ENCODE measurements at places on chromosomes 13 and 19.

DNA sequence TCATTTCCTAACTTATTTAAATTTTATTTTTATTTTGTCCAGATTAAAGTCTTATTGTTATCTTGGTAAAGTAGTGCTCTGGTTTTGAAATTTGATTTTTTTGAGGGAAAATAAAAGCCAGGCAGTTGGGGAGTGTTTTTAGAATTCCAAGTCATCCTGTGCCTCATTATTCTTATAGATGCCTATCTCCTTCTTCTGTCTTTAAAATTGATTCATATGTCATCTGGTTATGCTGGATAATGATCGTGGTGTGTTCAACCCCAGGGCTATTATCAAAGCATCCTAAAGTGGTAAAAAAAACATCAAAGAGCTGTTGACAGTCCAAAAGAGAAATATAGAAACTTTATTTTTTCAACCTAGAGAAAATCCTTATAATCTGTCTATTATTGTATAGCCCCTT lies 6.0 kb upstream of the FNDC3A start:
- no peak for DNase-seq
- no peaks in the 10 kb centered on the region for H3K27me3 ChIP-seq
- H3K4me1 ChIP-seq = no peaks in the 10 kb centered on the region
- H3K4me3 ChIP-seq = no peak overlapping the region
- H3K27ac ChIP-seq = no peak overlapping the region

- H3K4me1 ChIP-seq = peaks cover 10% of the 10 kb centered on the region
- H3K36me3 ChIP-seq = no peaks in the 10 kb centered on the region
- no peak overlapping the region for H3K27ac ChIP-seq
- no peak for DNase-seq
- no peak overlapping the region for H3K4me3 ChIP-seq
- H3K27me3 ChIP-seq = no peaks in the 10 kb centered on the region
Observed at GRCh38 chr13:109271061-109271460, 515.3 kb downstream of the IRS2 start.

DNA sequence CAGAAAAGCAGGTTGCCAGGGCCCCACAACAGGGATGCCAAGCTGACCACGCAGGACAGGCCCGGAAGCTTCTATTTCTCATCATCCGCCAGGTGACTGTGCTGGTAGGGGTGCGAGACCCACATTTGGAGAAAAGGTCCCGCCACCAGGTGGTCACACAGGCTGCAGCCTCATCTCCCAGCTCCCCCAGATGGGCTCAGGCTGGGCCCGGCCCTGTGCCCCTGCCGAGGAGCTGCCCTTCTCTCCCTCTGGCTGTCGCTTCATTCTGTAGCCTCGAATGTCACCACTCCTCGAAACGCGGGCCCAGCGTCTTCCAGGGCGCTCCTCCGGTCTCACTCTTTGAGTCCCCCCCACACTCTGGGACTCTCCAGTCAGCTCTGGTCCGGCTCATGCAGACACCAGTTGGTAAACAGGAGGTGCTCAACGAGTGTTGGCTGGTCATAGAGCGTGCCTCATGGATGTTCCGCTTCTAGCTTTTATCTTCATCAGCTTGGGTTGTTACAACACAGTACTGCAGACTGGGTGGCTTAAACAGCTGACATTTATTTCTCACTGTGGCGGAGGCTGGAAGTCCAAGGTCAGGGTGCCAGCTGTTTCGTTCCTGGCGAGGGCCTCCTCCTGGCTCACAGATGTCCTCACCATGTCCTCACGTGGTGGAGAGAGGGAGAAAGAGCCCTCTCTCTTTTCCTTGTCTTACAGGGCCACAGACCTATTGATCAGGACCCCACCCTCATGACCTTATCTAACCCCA lies 87.1 kb downstream of the TEX29 start:
- no peak overlapping the region for H3K4me3 ChIP-seq
- H3K27ac ChIP-seq = no peak overlapping the region
- no peak for DNase-seq
- H3K36me3 ChIP-seq = no peaks in the 10 kb centered on the region

DNA sequence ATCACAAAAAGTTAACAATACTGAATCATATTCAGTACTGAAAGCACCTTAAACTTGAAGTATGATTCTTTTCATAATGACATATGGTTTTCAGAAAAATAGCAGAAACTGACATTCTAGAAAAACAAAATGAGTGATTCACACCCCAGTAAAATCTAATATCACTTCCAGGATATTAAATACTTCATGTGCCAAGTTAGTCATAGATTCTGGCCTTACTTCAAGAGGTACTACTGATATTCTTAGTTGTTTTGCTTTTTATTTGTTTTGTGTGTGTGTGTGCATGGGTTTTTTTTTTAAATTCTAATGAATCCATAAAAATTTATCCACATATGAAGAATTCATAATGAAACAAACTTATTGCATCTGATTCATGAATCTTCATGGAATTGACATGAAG lies 207.9 kb upstream of the UFM1 start:
- H3K4me1 ChIP-seq = no peaks in the 10 kb centered on the region
- H3K27ac ChIP-seq = no peak overlapping the region
- H3K27me3 ChIP-seq = no peaks in the 10 kb centered on the region
- DNase-seq = no peak

DNA sequence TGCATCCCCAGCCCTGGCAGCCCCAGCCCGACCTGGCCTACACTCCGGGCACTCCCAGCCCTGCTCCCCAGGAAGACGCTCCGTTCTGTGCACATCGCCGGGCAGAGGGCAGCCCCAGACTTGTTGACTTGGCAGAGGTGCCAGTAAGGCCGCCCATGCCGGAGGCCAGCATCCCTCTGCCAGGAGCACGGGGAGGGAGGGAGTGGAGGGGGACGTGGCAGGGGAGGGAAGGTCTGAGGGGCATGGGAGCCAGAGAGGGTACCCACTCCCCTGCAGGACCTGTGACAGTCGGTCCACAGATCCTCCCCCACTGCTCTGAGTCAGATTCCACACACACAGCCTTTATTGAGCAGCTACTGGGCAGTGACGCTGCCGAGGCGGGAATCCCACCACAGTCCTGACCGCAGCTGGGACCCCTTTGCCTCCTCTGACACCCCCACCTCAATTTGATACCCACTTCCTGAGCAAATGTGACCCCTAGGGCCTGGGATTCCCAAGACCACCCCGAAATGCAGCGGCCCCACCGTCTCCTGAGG lies 1.9 kb upstream of the NKPD1 start:
- H3K27me3 ChIP-seq = peaks cover 22% of the 10 kb centered on the region
- no peaks in the 10 kb centered on the region for H3K36me3 ChIP-seq
- no peak overlapping the region for H3K4me3 ChIP-seq
- no peak overlapping the region for H3K27ac ChIP-seq
- H3K4me1 ChIP-seq = peaks cover 2% of the 10 kb centered on the region

DNA sequence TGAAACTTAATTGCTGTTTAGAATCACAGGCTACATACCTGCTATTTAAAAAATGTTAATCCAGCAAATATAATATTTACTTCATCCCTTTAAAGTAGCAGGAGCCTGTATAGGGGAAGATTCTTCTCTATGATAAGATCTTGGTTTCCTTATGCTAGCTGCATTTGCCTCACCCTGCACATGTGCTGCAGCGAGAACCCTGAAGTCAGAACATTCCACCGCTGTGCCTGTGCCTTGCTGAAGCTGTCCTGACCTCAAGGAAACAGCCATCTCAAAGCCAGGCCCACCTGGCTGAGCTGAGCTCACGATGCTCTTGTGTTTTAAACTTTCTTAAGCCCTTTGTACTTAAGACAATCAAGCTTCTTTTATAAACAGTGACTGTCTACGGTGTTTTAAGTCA lies 355.0 kb upstream of the PCDH20 start:
- no peak for DNase-seq
- H3K27me3 ChIP-seq = no peaks in the 10 kb centered on the region
- no peaks in the 10 kb centered on the region for H3K36me3 ChIP-seq

- no peaks in the 10 kb centered on the region for H3K4me1 ChIP-seq
- no peak overlapping the region for H3K4me3 ChIP-seq
- no peak for DNase-seq
Observed at GRCh38 chr13:27696731-27697130, 75.0 kb downstream of the POLR1D start.

GRCh38 chr13:30615481-30615865 lies 2.2 kb upstream of the USPL1 start:
- no peaks in the 10 kb centered on the region for H3K4me1 ChIP-seq
- H3K36me3 ChIP-seq = no peaks in the 10 kb centered on the region
- no peaks in the 10 kb centered on the region for H3K27me3 ChIP-seq
- peak overlapping the region; percentile 92 for H3K27ac ChIP-seq

GRCh38 chr19:34461375-34462100 lies 20.0 kb upstream of the WTIP start:
- peaks cover 56% of the 10 kb centered on the region for H3K36me3 ChIP-seq
- H3K27ac ChIP-seq = peak overlapping the region; percentile 57
- DNase-seq = peak; percentile 65
- H3K27me3 ChIP-seq = no peaks in the 10 kb centered on the region

DNA sequence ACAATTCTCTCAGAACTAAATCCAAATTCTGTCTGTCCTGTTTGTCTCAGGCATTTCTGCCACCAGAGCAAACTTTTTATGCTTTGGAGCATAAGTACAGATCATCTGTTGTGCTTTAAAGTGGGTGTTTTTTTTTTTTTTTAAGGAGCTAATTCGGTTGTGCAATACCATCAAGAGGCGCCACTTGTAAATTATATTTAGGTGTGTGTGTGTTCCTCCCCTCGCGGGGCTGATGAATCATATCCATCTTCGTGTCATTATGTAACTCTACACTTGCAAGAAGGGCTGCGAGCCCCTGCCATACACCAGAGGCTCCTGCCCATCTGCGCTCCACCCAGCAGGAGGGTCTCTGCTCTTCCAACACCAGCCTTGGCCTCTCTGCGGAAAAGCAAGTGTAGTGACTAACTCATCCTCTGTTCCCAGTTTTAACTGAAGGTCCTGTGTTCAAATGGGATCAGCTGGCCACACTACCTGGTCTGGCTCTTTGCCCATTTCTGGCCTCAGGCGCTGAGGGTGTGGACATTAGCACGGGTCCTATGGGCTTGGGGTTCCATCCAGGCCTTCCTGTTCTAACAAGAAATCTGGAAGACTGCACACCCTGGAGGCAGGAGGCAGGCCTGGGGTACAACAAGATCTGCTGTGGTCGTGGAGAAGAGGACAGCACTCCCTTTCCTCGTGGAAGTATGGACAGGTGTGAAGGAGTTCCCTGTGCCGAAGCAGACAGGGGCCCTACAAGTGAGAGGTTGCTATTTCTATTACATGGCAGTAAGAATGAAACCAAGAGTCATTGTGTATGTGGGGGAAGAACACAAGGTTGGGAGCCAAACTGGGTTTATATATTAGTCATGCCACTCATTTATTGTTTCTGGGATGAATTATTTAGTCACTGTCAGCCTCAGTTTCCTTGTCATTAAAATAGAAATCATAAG lies 96.1 kb upstream of the MBNL2 start:
- H3K4me3 ChIP-seq = no peak overlapping the region
- peaks cover 28% of the 10 kb centered on the region for H3K4me1 ChIP-seq
- H3K27me3 ChIP-seq = no peaks in the 10 kb centered on the region
- peak; percentile 39 for DNase-seq
- peak overlapping the region; percentile 69 for H3K27ac ChIP-seq

DNA sequence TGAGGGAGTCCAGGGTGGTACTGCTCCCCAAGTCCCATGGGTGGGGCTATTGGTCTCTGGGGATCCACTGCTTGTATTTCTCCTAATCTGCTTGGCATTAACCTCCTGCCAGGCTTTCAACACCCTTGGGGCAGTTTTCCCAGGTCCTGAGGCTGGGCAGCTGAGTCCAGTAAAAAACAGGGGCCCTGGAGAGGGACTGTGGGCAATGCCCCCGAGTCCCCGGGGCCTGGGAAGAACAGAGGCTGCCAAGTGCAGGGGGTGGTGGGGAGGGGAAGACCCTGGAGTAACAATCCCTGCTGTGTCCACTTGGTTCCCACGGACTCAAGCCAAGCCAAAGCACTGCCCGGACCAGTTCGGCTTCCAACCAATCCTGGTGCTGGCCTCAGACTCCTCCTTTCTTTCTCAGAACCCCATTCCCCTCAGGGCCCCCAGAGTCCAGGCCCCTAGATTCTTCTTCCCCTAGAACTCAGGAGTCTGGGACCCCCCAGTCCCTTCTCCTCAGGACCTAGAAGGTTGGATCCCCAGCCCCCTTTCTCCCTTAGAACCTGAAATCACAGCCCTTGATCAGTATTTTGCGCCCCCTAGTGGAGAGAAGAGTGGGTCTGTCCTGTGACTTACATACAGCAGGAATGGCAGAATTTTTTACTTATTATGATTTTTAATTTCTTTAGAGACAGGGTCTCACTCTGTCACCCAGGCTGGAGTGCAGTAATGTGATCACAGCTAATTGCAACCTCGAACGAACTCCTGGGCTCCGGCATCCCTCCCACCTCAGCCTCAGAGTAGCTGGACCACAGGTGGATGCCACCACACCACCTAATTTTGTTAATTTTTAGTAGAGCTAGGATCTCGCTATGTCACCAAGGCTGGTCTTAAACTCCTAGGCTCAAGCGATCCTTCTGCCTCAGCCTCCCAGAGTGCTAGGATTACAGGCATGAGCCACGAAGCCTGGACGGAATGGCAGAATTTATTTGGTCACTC lies 3.7 kb upstream of the CLPTM1 start:
- no peak overlapping the region for H3K4me3 ChIP-seq
- no peaks in the 10 kb centered on the region for H3K27me3 ChIP-seq
- H3K27ac ChIP-seq = no peak overlapping the region
- H3K4me1 ChIP-seq = peaks cover 6% of the 10 kb centered on the region
- peaks cover 2% of the 10 kb centered on the region for H3K36me3 ChIP-seq

DNA sequence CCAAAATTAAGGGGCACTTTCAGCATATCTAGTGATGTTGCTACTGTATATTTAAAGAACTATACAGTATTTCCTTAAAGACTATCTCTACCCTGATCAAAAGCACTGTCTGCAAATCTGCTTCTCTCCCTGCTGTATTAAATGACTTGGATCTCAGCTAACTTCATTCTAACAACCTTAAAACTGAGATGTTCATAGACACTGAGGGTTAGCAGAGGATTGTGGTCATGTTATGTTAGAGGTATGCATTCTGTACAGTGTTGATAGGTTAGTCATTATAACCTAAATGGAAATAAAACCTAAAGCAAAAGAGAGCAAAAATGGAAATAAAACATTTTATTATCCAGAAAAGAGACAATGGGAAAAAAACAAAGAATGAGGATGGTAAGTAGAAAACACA lies 9.9 kb downstream of the GPR183 start:
- no peak overlapping the region for H3K4me3 ChIP-seq
- no peaks in the 10 kb centered on the region for H3K4me1 ChIP-seq
- H3K27ac ChIP-seq = no peak overlapping the region
